NCI-H1092 treated with DMSO at 0.1 percent for 48 hours (cell line): ENCODE measurements at places on chromosomes 4 and X.
A peak's percentile ranks its signal among the peaks of the same experiment; 100 is the strongest.

DNA sequence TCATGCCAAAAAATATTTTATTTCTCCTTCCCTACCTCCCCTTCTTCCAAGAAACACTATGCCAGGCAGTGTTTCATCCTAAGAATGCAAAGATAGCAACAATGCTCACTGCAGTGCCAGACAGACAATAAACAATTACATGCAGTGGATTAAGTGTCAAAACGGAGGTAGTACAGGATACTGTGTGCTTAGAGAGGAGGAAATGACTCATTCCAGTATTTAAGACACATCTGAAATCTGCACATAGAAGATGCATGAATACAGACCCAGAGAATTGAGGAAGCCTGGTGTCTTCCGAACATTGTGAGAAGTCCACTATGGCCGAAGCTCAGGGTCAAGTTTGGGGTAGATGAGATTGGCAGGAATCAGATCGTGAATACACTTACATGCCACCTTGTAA lies 326.4 kb downstream of the PPP3CA start:
- DNase-seq: no peak

GRCh38 chr4:138821331-138821730 lies 194.2 kb upstream of the NOCT start:
- DNase-seq: no peak

DNA sequence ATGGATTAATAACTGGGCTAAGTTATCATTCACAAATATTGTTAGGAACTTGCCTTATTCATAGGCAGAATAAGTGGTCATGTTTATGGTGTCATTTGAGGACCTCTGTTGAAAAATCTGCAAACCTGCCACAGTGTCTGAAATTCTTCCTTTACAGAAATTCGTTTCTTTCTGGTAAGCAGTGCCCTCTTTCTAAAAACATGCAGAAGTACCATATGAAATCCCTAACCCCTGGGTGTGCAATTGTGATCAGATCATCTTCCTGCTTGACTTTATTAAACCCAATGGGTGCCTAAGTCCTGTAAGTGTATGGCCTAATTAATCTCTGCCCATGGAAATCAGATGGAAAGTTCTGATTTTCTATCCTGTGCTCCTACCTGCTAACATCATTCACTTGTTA lies 4.4 kb upstream of the HTATSF1 start:
- no peak for DNase-seq

DNA sequence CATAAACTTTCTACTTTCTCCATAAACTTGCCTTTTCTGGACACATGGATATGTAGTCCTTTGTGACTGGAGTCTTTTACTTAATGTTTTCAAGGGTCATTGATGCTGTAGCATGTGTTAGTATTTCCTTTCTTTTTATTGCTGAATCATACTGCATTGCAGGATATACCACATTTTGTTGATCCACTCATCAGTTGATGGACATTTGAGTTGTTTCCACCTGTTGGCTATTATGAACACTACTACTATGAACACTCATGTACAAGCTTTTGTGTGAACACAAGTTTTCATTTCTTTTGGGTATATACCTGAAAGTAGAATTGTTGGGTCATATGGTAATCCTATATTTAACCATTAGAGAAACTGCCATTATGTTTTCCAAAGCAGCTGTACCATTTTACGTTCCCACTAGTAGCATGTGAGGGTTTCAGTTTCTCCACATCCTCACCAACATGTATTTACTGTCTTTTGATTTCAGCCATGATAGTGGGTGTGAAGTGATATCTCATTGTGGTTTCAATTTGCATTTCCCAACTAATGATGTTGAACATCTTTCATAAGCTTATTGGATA lies 26.3 kb upstream of the GPM6B start:
- DNase-seq: no peak

GRCh38 chrX:154409222-154409871 lies at the start of gene DNASE1L1:
DNASE1L1 (minus strand) TSS chrX:154409254; CDS start chrX:154405568, 3,686 bp downstream.
- DNase-seq: no peak

GRCh38 chr4:6929339-6929811 lies 19.7 kb downstream of the TBC1D14 start:
- DNase-seq: no peak

DNA sequence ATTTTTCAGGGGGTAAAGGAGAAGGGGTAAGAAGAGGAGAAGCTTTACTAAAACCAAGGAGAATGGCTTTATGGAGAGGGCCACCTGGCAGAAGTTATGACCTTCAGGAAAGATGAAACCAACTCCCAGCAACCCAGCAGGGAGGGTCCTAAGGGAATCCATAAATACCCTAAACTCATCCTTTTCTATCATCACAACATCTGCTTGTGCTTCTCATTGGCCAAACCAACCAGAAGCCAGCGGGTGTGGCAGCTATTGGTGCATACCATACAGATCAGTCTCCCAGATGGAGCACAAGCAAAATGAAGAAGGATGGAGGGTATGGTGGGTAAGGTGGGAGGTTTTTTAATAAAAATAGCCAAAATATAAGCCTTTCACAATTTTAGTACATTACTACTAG lies 58.5 kb upstream of the ARSJ start:
- DNase-seq: no peak

GRCh38 chr4:22487328-22487727 lies 28.5 kb downstream of the ADGRA3 start:
- no peak for DNase-seq

DNA sequence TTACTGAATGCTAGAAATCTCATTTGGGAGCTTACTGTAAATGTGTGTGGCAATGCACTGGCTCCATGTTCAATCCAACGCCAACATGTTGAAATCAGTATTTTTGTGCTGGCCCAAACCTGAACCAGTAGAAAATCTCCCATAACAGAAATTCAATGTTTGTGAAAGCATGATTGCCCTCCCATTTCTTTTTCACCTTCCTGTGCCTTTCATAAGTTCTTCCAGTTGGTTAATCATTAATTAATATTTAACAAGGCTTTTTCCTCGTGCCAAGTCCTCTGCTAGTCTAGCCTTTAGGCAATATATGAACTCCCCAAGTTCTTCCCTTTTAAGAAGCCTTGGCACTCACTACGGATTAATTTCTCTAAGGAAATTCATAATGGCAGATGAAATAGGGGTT lies 1.3 kb upstream of the PLS3 start:
- DNase-seq: no peak

DNA sequence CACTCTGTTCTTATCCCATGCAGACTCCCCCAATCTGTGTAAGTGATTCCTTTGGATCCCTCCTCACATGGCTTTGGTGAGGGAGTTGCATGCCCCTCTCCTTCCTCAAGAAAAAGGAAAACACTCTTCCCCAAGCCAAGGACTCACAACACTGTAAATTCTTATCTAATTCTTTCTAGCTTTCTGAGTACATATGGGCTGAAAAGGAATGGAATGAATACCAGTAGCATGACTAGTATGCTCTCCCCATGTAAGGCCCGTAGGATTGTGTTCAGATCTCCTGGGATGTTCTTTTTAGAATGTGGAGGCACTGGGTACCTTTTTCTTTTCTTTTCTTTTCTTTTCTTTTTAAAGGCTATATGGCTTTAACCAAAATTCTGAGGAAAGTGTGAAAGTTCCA lies 17.0 kb upstream of the MAGED1 start:
- no peak for DNase-seq

- no peak for DNase-seq
Observed at GRCh38 chr4:82108506-82108905, 265.3 kb downstream of the HNRNPD start.

DNA sequence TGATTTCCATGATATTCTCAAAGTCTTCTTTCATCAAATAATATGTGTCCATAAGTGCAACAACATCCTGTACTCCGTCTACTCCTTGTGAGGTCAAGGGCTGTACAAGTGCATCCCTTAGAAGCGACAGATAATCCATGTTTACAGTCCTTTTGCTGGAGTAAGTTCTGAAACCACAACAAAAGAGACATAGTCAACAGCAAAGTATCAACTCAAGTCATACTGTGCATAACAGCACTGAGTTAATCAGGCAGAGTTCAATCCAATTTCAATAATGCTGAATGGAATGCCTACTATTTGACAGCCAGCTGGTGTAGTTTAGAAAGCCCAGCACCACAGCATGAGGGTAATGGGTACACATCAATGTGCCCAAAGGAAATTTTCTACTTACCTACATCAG lies 74.5 kb downstream of the RFC1 start:
- DNase-seq: no peak

GRCh38 chr4:5719350-5720055 lies 8.5 kb downstream of the EVC start:
- DNase-seq: no peak

- DNase-seq: no peak
Observed at GRCh38 chr4:108532187-108532586, 88.2 kb upstream of the RPL34 start.

DNA sequence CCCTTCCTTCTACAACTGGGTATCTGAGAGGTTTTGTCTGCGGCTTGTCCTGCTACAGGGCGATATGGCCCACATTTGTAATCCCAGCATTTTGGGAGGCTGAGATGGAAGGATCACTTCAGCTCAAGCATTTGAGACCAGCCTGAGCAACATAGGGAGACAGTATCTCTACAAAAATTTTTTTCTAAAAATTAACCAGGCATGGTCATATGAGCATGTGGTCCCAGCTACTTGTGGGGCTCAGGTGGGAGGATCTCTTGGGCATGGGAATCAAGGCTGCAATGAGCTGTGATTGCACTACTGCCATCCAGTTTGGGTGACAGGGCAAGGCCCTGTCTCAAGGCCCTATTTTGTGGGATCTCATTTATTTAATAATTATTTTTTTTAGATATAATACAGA lies 420.6 kb upstream of the PABPC4L start:
- DNase-seq: no peak

DNA sequence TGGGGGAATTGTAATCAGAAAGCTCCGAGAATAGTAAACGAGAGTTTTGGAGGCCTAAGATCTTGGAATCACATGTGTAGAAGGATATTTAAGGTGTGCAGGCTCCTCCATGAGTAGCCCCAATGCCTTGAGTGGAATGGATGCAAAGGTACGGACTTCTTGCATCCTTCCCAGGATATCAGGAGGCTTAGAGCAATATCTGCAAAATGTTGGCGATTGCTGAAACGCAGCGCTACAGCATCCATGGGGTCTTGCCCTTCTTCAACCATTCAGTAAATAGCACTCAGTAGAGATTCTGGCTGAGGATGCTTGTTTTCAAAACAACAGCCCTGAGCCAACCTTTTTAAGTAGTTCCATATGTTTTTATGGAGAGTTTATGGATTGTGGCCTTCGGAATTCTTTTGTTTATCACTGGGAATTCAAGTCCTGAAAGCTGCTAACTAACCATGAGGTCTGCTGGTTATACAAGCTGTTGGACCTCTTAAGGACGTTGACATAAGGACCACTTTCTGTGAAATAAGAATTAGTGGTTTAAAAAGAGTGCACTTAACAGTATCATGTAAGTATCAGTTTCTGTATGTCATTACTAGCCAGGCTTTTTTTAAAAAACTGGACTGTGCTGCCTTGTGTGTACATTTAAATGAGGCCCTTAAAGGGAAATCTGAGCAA lies 228.8 kb upstream of the PGRMC2 start:
- peak; percentile 22 for DNase-seq

DNA sequence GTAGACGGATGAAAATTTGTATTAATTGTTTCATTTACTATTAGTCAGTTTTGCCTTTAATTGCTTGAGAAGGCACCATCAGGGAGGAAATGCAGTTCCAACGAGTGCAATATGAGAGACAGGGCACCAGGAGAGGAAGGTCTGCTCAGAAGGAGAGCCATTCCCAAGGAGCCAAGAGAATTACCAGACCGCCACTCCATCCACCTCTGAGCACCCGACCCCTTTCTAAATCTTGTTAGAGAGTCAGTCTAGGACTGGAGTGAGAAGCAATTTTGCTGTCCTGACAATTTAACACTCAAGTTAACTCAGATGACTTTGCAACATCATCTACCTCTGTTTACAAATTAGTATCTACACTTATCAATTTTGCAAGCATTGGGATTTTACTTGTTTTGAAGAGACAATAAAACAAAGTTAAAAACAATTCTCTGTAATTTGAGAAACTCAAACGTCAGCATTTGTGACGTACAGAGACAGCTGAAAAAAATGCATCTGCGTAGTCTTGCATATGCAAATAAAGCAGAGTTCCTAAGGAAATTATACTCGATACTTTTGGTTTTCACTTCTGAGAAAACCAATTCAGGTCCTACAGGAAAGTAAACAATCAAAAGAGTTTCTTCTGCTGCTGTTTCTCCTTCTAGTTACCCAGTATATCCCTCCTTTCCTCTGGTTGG lies 1704.7 kb upstream of the TENM3 start:
- no peak for DNase-seq

GRCh38 chr4:187470061-187470460 lies 525.5 kb upstream of the ZFP42 start:
- no peak for DNase-seq

DNA sequence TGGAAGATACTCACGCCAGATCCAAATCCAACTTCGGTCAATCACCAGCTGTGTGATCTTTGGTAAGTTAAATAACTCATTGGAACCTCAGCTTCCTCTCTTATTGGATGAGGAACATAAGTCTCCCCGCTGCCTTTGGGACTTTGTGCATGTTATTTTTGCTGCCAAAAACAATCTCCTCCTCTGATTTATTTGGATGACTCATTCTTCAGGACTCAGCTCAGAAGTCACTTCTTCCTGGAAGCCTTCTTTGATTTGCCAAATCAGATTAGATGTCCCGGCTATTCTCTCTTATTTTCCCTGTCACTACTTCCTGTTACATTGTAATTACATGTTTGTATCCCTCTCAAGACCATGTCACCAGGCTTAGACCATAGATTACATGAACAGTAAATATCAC lies 138.0 kb upstream of the BOD1L1 start:
- DNase-seq: no peak

DNA sequence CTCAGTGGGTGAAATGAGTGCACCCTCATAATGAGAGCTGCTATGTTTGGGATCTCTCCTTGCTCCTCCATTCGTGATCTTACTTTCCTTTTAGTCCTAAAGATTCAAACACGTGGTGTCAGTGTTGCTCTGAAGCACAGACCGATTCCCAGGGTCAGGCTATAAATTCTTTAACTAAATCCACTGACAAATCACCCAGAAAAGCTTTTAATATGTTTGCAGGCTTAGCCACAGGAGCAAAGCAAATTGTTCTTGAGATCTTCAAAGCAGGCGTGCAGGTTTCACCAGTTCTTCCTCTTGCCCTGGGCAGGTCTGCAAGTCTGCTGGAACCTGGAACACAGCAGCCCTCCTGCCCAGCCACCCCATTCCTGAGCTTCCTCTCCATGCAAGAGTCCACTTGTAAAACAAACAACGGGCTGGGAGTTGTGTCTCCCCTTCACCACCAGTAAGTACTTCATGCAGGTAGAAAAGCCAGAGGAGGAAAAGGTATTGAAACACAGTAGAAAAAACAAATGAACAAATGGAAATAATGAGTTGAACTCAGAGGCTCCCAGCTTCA lies 70.1 kb upstream of the ENPP6 start:
- no peak for DNase-seq

GRCh38 chrX:115499112-115499805 lies 61.7 kb upstream of the PLS3 start:
- no peak for DNase-seq

DNA sequence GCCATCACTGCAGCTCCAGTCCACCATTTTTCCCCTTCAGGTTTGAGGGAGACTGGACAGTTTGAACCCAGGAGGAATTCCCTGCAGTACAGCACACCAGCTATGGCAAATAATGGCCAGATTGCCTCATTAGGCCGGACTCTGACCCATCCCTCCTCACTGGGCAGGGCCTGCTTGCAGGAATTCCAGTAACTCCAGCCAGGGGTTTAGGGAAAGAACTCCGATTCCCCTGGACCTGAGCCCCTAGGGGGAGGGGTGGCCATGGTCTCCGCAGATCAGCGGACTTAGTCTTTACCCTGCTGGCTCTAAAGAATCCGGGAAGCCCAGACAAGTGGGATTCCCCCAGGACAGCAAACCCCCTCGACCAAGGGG lies 342.8 kb downstream of the DMD start:
- DNase-seq: no peak
